ENCODE measurements at places on chromosomes 2 and 18. TPM values are rescaled to one million over a fixed set of nuclear protein-coding genes. Genes with fewer than 3 reads are reported as not detected.

ELOA2 gene
- polyA plus RNA-seq: not detected

AQP12B gene
- not detected for polyA plus RNA-seq

PMAIP1 gene
- 1.2 TPM for polyA plus RNA-seq

ALS2 gene
- polyA plus RNA-seq: 31.0 TPM

MAP3K20 gene
- polyA plus RNA-seq: 59.3 TPM

SPR gene
- polyA plus RNA-seq: 5.2 TPM

ONECUT2 gene
- 0.13 TPM for polyA plus RNA-seq

PSMA8 gene
- not detected for polyA plus RNA-seq

GRCh38 chr2:186950694-186951093 lies 101.7 kb upstream of the ZSWIM2 start:
- no peak overlapping the region for H3K27ac ChIP-seq
- no peaks in the 10 kb centered on the region for H3K36me3 ChIP-seq
- peaks cover 7% of the 10 kb centered on the region for H3K4me1 ChIP-seq

GRCh38 chr2:188291617-188292347 lies at the start of gene GULP1:
TSS of gene GULP1 (plus strand) at chr2:188291874. CDS start at chr2:188477703, 185,829 bp downstream.
- H3K27ac ChIP-seq: peak within 1 kb of the TSS; percentile 97
- peak; percentile 90 for DNase-seq
- peak within 1 kb of the TSS; percentile 56 for H3K4me3 ChIP-seq
- no peaks in the 10 kb centered on the region for H3K36me3 ChIP-seq
- no peaks in the 10 kb centered on the region for H3K27me3 ChIP-seq

DNA sequence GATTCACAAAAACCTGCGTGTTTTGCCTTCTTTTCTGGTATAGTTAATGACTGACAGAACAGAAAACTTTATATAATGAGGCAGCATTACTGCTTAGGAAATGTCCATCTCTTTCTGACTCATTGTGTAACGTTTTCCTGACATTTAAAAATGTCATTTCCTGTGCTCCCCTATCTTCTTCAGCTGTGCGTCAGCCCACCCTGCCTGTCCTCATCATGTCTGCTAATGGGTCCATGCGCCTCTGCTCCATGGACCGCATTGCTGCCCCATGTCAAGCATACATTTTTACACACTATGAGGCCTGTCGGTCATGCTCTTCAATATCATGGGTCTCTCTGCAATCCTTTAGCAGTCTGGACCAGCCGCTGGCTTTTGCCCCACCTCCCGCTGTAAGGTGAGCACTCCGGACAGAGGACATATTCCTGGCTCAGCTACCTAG lies 234.3 kb downstream of the CDCA7 start:
- no peak for DNase-seq
- no peaks in the 10 kb centered on the region for H3K27me3 ChIP-seq
- H3K4me3 ChIP-seq: no peak overlapping the region
- peaks cover 6% of the 10 kb centered on the region for H3K4me1 ChIP-seq

DNA sequence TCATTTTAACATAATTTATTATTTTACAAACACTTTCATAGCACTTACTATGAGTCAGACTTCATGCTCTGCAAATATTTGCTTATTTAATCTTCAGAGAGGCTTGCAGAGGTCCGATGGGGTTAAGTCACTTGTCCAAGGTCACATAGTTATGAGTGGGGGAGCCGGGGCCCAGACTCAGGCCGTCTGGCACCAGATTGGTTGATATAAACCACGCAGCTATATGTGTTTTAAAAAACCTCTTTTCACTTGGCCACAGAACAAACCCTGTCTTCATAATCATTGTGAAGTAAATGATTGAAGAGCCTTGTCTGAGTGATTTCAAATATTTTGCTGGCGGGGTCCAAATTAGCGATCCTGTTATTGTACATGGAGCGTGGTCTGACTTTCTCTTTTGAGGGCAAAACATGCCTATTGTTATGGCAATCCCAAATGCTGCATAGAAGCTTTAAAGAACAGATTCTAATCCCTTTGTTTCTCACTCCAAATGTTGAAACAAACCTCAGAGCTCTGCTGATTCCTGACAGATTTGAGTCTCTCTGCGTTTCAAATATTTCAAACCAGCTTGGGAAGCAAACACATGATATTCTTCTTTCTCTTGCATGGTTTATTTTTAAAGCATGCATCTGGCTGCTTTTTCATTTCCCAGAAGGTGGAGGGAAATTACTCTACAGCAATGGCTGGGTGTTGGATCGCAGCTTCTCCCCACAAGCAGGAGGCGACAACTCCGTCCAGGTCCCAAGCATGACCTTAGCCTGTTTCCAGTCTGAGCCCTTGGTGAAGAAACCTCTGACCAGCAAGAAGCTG lies 142.4 kb downstream of the DDX1 start:
- no peaks in the 10 kb centered on the region for H3K36me3 ChIP-seq
- no peak overlapping the region for H3K4me3 ChIP-seq
- DNase-seq: no peak

DNA sequence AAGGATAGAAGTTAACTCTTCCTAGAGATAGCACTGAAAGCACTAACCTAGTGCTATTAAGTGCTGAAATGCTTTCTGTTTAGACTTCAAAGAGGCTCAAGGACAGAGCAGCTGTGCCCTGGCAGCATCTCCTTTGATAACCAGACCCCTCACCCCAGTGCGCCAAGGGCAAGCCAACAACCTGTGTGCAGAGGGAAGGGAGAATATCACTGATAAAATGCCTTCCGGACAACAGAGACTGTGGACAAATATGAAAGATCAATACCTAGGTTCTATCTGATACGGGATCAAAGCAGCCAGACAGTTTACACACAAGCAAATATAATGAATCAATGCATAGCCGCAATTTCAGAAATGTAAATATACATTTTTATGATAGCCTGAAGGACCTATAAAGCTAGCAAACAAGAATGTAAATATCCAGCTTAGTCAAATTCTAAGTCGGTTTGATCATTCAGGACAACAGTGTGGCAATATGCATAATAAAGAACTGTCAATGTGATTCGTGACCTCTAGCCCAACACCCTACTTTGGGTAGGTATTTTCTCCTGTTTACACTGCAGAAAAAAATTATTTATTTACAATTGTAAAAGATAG lies 91.8 kb upstream of the RFX8 start:
- H3K27ac ChIP-seq: no peak overlapping the region
- H3K4me3 ChIP-seq: no peak overlapping the region
- H3K4me1 ChIP-seq: no peaks in the 10 kb centered on the region

DNA sequence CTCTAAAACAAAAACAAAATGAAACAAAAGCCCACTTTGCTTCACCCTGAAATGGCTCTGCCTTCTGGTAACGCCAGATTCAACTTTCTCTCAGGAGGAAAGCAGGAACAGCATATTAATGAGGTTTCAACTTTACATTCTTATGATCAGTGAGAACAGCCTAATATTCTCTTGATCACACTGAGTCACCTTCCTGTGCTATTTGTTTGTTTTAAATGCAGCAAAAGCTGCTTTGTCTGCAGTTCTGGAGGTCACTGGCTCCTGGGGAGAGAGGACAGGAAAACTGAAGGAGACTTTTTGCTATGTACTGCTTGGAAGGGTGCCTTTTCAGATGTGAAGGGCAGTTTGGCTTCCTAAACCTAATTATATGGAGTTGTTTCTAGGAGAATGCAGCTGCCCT lies 48.1 kb downstream of the MAIP1 start:
- no peaks in the 10 kb centered on the region for H3K27me3 ChIP-seq
- DNase-seq: no peak
- H3K27ac ChIP-seq: no peak overlapping the region
- no peak overlapping the region for H3K4me3 ChIP-seq
- H3K36me3 ChIP-seq: no peaks in the 10 kb centered on the region
- H3K4me1 ChIP-seq: no peaks in the 10 kb centered on the region

DNA sequence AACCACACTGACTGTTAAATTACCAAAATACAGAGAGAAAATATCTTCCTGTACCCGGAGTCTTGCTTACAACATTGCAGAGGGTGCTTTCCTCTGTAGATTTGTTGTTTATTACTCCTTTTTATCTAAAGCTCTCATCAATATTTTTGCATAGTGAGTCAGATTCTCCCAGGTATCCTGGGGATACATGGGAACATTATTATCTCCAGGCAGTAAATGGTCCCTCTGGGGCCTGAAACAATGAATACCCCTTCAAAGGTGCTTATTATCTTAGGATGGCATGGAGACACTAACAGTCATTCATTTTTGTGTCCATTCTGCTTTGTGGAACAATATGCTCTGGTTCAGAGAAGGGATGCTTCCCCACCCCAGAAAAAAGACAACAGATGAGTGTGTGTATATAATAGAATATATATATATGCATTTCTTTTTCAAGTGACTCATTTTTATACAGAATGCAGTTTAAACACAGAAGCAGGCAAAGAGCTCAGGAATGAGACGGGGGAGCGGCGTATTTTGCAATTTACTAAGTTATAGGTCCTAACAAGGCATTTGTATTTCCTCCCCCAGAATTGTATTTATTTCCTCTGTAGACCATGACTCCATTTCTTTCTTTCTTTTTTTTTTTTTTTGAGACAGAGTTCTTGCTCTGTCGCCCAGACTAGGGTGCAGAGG lies 424.8 kb upstream of the ZEB2 start:
- no peak overlapping the region for H3K4me3 ChIP-seq
- no peak overlapping the region for H3K27ac ChIP-seq
- no peaks in the 10 kb centered on the region for H3K27me3 ChIP-seq
- DNase-seq: no peak
- no peaks in the 10 kb centered on the region for H3K4me1 ChIP-seq
- no peaks in the 10 kb centered on the region for H3K36me3 ChIP-seq

- H3K4me3 ChIP-seq: no peak overlapping the region
- no peak overlapping the region for H3K27ac ChIP-seq
- peaks cover 10% of the 10 kb centered on the region for H3K4me1 ChIP-seq
- H3K36me3 ChIP-seq: no peaks in the 10 kb centered on the region
These were observed 80.4 kb downstream of the SH3RF3 start for GRCh38 chr2:109209412-109209811.

- DNase-seq: no peak
- H3K27me3 ChIP-seq: no peaks in the 10 kb centered on the region
- no peak overlapping the region for H3K27ac ChIP-seq
- H3K4me3 ChIP-seq: no peak overlapping the region
- H3K36me3 ChIP-seq: no peaks in the 10 kb centered on the region
These were observed 450.1 kb downstream of the LPIN1 start for GRCh38 chr2:12196495-12196894.

- H3K36me3 ChIP-seq: no peaks in the 10 kb centered on the region
- no peaks in the 10 kb centered on the region for H3K4me1 ChIP-seq
- no peaks in the 10 kb centered on the region for H3K27me3 ChIP-seq
- no peak overlapping the region for H3K4me3 ChIP-seq
- H3K27ac ChIP-seq: no peak overlapping the region
These were observed 118.8 kb downstream of the FSHR start for GRCh38 chr2:49035481-49035880.

DNA sequence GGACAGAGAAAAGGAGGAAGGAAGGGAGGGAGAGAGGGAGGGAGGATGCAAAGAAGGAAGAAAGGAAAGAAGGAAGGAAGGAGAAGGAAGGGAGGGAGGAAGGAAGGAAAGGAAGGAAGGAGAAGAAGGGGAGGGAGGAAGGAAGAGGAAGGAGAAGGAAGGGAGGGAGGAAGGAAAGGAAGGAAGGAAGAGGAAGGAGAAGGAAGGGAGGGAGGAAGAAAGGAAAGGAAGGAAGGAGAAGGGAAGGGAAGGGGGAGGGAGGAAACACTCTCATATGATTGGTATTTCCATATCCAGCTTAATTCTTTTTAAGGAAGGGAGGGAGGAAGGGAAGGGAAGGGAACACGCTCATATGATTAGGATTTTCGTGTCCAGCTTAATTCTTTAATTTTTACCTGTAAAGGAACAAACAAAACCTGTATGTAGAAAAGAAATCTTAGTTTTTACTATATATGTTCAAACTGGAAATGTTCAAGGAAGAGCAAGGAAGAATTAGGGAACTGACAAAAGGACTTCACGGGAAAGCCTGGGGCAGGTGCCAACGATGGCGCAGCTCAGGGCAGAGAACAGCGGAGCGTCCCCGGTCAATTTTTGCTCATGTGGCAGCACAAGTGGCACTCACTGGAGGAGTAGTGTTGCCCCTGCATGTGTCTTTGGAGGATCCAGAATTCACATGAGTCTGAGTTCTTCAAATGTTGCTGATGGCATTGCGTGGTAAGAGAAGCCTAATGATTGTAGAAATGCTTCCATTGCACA lies 228.6 kb downstream of the ZNF516 start:
- H3K27me3 ChIP-seq: no peaks in the 10 kb centered on the region
- peaks cover 4% of the 10 kb centered on the region for H3K4me1 ChIP-seq
- no peak overlapping the region for H3K4me3 ChIP-seq
- DNase-seq: no peak
- H3K36me3 ChIP-seq: no peaks in the 10 kb centered on the region
- peak overlapping the region; percentile 82 for H3K27ac ChIP-seq

GRCh38 chr18:50396005-50396660 lies 21.3 kb downstream of the SKA1 start:
- H3K4me1 ChIP-seq: no peaks in the 10 kb centered on the region
- no peak for DNase-seq
- H3K27me3 ChIP-seq: peaks cover 27% of the 10 kb centered on the region
- H3K36me3 ChIP-seq: no peaks in the 10 kb centered on the region
- H3K27ac ChIP-seq: no peak overlapping the region

- no peak overlapping the region for H3K27ac ChIP-seq
- no peak for DNase-seq
- no peaks in the 10 kb centered on the region for H3K27me3 ChIP-seq
- no peaks in the 10 kb centered on the region for H3K4me1 ChIP-seq
These were observed 48.4 kb downstream of the LRRTM1 start for GRCh38 chr2:80255918-80256781.

- no peak overlapping the region for H3K27ac ChIP-seq
- H3K4me1 ChIP-seq: no peaks in the 10 kb centered on the region
- no peak overlapping the region for H3K4me3 ChIP-seq
- H3K27me3 ChIP-seq: no peaks in the 10 kb centered on the region
- no peak for DNase-seq
These were observed 105.9 kb downstream of the NAT8 start for GRCh38 chr2:73536133-73536840.

DNA sequence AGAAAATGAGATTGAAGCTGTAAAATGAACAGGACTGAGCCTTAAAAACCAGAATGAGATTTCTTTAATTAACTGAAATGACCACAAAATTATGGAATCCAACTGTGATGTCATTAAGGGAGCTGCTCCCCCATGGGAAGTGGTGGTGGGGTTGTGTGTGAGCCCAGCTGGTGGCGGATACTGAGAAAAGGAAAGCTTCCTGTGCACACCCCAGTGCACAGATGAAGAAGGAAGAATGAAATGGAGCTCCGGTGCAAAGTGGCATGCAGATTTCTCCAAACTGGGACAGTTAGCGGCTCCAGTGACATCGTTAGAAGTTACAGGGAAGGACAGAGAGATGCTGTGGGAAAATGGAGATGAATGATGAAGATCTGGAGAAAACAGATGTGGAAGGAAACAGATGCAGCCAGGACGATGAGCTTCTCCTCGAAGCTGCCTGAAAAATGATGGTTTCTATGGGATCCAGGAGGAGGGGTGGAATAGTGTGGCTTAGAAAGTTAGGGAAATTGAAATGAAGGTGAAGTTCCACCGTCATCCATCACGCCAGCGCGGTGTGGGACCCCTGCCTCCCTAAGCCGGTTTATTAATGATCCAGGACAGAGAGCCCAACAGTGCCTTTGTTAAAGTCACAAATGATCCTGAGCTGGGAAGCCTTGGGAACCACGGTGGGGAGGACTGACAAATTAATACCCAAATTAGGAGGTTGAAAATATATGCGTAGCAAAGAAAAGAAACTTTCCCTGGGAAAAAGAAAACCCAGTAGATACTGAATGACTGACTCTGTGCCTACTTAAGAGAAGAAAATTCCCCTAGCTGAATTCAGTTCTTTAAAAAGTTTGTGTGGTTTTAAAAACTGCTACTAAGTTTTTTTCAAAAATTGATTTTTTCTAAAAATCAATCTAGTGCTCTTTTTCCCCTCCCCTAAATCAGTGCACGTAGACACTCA lies 77.2 kb downstream of the TSN start:
- H3K36me3 ChIP-seq: no peaks in the 10 kb centered on the region
- no peaks in the 10 kb centered on the region for H3K4me1 ChIP-seq

GRCh38 chr2:176114120-176114929 lies 2.3 kb upstream of the HOXD10 start:
- DNase-seq: no peak
- no peaks in the 10 kb centered on the region for H3K4me1 ChIP-seq
- H3K27ac ChIP-seq: no peak overlapping the region
- no peaks in the 10 kb centered on the region for H3K36me3 ChIP-seq

Data from left lung (tissue), 14 donors.